ENCODE measurements at places on chromosomes 6 and 20.

- no peak for DNase-seq
Observed at GRCh38 chr20:44615876-44616603, 33.7 kb downstream of the PKIG start.

GRCh38 chr20:47038566-47039560 lies 144.2 kb downstream of the EYA2 start:
- DNase-seq, result no peak

- DNase-seq, result no peak
Observed at GRCh38 chr6:54784011-54784410, 62.6 kb upstream of the FAM83B start.

- DNase-seq, result no peak
Observed at GRCh38 chr20:13913131-13913530, 77.3 kb downstream of the SEL1L2 start.

DNA sequence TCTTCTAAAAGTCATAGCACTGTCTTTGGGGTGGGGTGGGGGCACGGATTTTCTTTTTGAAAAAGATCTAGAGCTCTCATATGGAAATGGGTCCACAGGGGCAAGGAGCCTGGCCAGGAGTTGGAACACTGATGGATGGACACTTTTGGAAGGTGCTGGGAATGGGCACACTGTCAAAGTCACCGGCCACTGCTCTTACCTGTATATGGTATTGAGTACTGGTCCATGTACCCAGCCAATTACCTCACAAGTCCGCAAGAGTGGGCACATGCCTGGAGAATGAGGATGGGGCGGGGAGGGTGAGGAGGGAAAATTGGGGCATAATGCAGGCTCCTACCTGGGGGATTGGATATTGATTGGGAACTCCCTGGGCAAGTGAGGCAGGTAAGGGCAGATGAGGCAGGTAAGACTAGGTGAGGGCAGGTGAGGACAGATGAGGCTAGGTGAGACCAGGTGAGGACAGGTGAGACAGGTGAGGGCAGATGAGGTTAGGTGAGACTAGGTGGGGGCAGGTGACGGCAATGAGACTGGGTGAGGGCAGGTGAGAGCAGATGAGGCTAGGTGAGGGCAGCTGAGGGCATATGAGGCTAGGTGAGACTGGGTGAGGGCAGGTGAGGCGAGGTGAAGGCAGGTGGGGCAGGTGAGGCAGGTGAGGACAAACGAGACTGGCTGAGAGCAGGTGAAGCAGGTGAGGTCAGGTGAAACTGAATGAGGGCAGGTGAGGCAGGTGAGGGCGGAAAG lies 167.9 kb downstream of the NRN1 start:
- no peak for DNase-seq

DNA sequence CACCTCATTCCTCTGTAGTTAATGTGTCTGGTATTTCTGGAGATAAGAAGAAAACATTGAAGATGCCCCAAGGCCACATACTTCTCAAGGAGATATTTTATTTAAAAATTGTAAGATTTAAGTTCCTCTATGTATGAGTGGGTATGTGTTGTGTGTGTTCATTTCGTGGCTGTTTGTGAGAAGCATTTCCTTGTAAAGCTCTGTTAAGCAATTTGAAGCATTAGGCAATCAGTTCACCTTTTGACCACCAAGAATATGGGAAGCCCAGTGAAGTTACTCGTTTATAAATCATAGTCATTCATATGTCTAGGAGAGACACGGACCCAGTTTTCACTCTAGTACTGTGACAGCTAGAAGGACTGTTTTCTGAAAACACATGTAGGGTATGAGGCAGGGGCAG lies 717.6 kb upstream of the MAP3K7 start:
- DNase-seq, result no peak

DNA sequence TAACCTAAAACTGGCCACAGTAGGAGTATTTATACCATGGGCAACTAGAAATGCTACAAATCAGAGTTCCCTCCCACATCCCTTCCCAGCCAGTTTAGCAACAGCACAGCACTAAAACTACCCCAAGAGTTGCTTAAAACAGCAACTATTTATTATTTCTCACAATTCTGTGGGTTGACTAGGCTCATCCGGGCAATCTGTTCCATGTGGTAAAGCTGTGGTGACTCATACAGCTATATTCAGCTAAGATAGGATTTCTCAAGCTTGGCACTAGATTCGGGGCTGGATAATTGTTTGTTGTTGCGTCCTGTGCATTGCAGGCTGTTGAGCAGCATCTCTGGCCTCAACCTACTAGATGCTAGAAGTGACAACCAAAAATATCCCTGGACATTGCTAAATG lies 8.6 kb upstream of the HECA start:
- DNase-seq, result peak; percentile 92

GRCh38 chr6:106426250-106426970 lies 65.9 kb downstream of the CRYBG1 start:
- no peak for DNase-seq

- DNase-seq, result no peak
Observed at GRCh38 chr6:30615958-30616810, 859 bp downstream of the PPP1R10 start.
